ENCODE measurements at places on chromosomes 5 and 9. TPM values are rescaled to one million over a fixed set of nuclear protein-coding genes. Genes with fewer than 3 reads are reported as not detected.

Gene COL15A1
- 58.3 TPM for total RNA-seq

Gene PDLIM7
- total RNA-seq = 43.1 TPM

Gene ANKRD34B
- not detected for total RNA-seq

Gene GPR151
- not detected for total RNA-seq

Gene PCDHGA6
- total RNA-seq = 6.0 TPM

Gene GABRP
- 0.14 TPM for total RNA-seq

Gene ADGRV1
- total RNA-seq = not detected

Gene SLC6A7
- total RNA-seq = not detected

Gene PCDHGA5
- 5.7 TPM for total RNA-seq

Gene SIT1
- total RNA-seq = not detected

Gene RAB3C
- total RNA-seq = 0.92 TPM

Gene DMRT3
- total RNA-seq = not detected

Gene LHFPL2
- total RNA-seq = 6.0 TPM

Gene SMIM33
- total RNA-seq = not detected

Gene CDH9
- total RNA-seq = not detected

Gene ZNF474
- not detected for total RNA-seq

Gene PHYHD1
- 30.2 TPM for total RNA-seq

Gene CNTNAP3
- 7.4 TPM for total RNA-seq

Gene TSSK1B
- not detected for total RNA-seq

Gene KCNIP1
- not detected for total RNA-seq

Gene FOXD4L5
- not detected for total RNA-seq

Gene DND1
- total RNA-seq = 0.24 TPM

Gene PCDHGA7
- total RNA-seq = 7.2 TPM

Gene FAM151B
- 1.6 TPM for total RNA-seq
